NCI-H345 (cell line): ENCODE measurements at places on chromosomes 2 and 18.

GRCh38 chr18:79445696-79446561 lies 50.2 kb downstream of the NFATC1 start:
- no peak for DNase-seq

- DNase-seq: no peak
Measured at GRCh38 chr2:187213798-187214197, 234.3 kb downstream of the CALCRL start.

- DNase-seq: no peak
Measured at GRCh38 chr2:113966832-113967231, 76.9 kb downstream of the ACTR3 start.

GRCh38 chr18:23094411-23095190 lies 40.7 kb upstream of the CABLES1 start:
- DNase-seq: no peak

- no peak for DNase-seq
Measured at GRCh38 chr2:3422161-3422779, 42.8 kb downstream of the TRAPPC12 start.

- DNase-seq: no peak
Measured at GRCh38 chr2:144896341-144896740, 376.4 kb upstream of the ZEB2 start.

DNA sequence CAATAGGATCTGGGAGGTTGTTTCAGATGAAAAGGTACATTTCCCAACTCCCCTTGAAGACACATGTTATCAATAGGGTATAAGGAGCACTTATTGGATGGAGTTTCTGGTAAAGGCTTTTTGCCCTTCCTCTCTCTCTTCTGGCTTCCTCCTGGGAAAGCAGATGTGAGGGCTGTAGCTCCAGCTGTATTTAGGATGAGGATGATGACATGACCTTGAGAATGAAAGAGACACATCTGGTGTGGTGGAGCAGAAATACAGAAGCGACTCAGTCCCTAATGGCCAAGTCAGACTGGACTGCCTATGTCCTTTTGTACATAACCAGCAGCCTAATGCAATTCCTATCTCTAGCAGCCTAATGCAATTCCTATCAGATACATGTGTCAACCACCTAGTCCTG lies 100.9 kb upstream of the NXPH2 start:
- no peak for DNase-seq

DNA sequence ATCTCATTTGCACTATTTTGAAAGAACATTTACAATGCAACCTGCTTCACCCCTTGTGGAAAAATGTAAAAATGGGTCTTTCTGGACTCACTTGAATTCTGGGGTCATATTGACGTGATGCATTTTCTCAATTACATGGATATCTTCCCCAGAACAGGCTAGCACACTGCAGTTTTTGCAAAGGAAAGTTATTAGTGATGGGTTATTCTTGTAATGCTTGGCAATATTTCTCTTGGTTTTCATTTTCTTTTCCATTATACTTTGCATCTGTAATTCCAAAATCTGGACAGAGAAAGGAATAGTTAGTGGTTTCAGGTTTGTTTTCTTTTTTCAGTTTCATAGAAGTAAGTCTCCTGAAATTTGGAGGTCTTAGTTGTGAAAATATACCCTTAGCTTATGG lies 24.8 kb upstream of the FAP start:
- no peak for DNase-seq

DNA sequence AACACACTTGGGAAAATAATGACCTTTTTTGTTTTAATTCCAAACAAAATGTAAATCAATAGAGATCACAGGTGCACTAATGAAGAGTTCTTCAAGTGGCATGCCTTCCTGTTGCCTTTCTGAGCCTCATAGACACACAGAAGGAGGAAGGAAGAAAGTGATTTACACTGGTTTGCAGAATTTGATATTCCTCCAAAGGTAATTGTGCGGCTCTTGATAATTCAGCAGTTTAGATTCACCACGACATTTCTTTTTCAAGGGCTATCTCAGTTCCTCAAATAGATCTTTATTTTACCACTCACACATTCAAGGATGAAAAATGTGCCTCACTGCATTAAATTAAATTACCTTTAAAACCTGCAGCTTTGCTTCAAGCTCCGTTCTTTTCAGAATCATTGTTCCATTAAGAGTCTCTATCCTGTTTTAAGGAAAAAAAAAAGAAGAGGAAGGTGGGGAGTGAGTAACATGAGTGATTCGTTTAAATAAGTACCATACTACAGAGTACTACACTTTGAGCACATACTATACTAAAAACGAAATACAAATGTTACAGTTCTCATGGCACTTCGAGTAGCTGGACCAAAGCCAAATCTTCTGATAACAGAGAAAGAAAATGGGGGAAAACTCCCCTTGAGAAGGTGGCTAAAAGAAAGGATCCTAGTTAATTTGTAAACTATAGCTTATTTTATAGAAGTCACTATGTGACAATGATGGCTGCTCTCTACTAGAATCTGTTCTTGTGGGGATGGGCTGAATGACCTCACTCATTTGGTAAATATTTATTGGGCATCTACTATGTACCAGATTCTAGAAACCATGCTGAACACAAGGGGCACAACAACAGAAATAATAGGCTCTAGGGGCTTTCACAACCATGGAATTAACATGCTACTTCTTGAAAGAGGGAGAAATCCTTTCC lies 16.6 kb downstream of the CYTIP start:
- DNase-seq: no peak

DNA sequence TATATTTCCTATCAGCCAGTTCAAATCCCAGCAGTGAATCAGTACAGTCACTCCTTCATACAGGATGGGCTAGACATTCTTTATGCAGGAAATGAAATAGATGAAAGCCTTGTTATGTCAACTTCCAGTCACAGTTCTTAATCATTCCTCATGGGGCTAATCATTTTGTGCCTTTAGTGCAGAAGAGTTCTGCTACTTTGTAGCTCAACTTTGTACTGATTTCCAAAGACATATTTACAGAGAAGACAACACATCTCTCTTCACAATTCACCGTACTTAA lies 593.9 kb upstream of the NETO1 start:
- DNase-seq: no peak

- peak; percentile 57 for DNase-seq
Measured at GRCh38 chr2:120520929-120521912, 175.3 kb downstream of the INHBB start.

DNA sequence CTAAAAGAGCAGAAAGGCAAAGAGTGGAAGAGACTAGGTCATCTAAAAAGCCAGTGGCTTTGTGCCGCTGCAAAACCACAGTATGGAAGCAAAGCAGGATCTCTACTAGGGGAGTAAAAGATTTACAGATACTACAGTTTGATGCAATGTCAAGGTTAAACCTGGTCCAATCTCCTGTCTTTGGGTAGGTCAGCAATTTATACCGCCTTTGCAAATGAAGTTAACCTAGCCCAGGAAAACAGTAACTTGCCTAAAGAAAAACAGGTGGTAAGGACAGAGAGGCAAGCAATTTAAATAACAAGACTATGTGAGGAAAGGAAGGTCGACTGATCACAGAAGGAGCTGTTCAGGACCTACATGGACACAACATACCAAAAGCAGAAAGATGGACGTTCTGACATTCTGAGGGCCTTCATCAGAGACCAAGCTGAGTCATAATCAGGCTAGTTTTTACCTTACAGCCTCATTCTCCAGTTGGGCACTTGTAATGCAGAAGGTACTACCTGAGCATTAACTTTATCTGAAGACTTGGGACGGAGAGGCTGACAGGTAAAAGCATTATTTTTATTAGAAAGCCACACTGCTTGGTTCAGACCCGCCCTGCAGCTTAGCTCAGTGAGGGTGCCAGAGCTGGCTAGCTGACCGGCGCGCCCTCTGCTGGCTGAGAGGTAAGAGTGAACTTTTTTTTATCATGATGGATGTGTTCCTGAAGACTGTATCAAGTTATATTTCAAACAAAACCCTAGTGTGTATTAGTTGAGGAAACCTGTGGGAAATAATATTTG lies 15.9 kb downstream of the CDKL4 start:
- DNase-seq: peak; percentile 61

GRCh38 chr2:231612456-231613330 lies 20.0 kb downstream of the TEX44 start:
- peak; percentile 76 for DNase-seq

DNA sequence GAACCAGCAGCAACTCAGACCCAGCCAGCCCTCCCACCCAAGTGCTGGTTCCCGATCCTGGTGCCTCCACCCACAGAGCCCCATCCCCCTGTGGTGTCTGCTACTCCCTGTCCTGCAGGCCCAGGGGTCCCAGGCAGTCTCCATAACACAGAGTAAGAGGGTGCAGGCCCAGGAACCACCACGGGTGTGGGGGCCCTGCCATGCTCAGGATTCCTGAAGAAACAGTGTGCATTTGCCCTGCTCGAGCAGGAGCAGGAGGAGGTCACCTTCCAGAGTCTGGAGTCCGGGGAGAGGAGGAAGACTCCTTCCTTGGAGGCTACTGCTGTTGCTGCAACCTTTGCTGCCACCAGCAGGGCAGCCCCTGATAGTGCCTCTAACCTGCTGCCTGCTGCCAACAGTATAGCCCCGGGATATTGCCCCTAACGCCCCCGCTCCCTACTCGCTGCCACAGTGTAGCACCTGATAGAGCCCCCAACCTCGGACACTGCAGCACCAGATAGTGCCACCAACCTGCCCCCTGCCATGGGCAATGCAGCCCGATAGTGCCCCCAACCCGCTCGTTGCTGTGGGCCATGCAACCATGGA lies 46.8 kb upstream of the ANKRD62 start:
- DNase-seq: no peak

GRCh38 chr2:130342020-130342532 lies 621 bp upstream of the IMP4 start:
- peak; percentile 96 for DNase-seq

- DNase-seq: no peak
Measured at GRCh38 chr2:38442643-38443541, 65.8 kb upstream of the ATL2 start.

GRCh38 chr18:65767406-65767805 lies 16.6 kb downstream of the CDH7 start:
- DNase-seq: no peak

- no peak for DNase-seq
Measured at GRCh38 chr2:223524066-223524465, 78.1 kb downstream of the SCG2 start.

DNA sequence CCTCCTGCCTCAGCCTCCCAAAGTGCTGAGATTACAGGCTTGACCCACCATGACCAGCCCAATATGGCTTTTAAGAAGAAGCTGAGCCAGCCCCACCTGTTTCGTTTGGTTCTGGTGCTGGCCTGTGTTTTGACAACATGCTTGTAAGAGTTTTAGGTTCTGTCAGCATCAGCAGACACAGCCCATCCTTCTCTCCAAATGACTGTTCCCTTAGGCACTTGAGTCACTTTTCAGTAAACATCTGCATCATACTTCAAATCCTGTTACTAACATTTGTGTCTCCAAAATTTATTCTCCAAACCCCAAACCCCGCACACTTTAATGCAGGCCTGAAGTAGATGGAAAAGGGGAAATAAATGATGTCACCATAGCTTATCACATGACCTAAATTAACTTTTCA lies 1118.5 kb downstream of the TSN start:
- no peak for DNase-seq

DNA sequence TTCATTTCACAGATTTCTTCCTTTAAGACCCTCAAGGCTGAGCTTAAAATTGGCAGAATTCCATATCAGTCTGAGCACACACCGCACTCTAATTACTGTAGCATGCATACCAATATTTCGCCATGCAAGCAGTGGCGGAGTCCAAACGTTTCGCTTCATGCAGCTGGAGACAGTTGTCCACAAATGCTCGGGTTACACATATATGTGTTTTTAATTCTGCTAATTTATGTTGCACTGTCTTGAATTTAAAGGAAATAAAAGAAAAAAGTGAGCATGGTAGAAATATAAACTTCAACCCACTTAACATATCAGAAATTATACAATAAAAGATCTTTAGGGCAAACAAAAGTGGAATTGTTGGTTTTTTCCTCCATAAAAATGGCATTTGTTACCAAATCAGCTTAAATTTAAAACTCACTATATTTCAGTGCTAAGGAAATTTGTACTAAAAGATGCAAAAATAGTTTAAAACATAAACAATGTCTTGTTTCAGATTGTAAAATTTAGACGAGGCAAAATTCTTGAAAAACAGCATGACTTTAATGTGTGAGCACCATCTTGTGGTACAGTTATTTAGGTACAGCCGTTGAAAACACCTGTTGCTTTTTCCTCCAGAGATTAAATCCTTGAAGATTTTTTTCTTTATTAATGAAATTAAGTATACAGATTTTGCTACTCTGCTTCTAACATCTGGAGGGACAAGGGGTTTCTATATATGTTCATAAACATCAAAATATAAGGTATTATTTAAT lies 24.1 kb upstream of the KANSL1L start:
- DNase-seq: peak; percentile 59

DNA sequence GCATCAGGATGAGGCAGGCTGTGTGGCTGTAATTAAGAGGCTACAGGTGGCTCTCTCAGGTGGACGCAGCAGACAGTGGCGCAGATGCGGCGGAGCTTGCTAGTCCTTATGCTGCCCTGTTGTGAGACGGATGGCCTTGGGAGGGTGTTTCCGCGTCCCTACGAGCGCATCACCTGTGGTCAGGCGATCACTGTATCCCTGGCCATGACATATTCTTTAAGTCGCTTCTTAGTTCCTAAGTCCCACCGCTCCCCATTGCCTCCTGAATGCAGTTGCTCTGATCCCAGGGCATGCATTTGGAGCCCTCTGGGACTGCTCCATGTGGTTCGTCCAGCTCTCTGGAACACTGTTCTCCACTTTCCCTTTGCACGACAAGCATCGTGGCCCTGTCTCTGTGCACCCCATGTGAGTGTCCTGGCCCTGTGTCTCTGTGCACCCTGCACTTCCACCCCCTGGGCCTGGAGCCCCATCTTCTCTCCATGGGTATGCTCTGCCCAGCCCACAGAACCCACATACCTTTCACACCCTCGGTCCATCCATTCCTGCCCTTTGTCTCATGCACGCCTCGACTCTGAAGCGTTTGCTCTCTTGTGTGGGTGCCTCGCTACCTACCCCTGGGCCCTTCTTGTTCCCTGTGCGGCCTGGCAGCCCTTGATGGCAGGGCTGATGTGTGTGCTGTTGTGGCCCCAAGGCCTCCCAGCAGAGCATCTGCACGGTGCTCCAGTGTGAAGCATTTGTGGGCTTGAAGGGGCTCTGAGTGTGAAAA lies 74.4 kb downstream of the SH3RF3 start:
- no peak for DNase-seq

- no peak for DNase-seq
Measured at GRCh38 chr18:58552057-58552461, 76.8 kb downstream of the ALPK2 start.

DNA sequence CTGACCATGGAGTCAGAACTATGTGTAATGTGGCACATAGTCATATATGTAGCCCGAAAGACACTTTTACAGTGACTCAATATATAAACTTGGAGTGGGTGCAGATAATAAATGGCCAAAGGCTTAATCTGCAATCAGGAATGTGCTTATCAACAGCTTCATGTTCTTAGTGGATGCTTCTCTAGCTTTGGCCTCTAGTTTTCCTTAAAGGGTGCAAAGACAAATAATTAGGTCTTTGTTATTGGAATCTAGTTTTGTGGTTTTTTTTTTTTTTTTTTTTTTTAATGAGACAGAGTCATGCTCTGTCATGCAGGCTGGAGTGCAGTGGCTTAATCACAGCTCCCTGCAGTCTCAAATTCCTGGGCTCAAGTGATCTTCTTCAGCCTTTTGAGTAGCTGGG lies 625.6 kb downstream of the EPHA4 start:
- DNase-seq: no peak
